AG04450 (cell line): ENCODE measurements at places on chromosomes 11 and 22.

DNA sequence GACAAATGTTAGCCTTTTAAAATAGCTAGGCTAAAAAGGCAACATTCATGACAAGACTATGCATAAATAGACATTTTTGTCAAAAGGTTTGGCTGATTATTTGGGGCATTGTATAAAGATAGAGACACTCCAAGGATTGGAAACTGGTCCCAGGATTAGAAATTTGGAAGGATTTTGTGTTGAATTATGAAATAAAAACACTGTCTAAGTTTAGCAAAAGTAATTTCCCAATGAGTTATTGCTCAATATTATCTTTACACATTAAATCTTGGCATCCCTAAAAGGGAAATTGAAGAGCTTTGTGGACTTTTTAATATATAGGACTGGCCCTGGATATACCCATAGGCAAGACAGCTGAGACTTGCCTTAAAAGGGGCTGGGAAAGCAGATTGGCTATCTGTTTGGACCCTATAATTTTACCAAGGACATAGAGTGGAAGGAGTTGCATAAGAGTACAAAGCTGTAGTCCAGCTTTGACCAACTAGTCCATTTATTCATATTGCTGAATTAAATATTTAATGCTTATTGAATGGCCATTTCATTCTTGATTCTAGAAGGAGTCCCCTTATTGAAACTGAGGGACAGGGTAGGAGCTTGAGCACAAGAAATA is 382.7 kb downstream of the METTL15 start:
- no peak for DNase-seq

GRCh38 chr11:34278693-34279297 is 79.0 kb downstream of the ABTB2 start:
- no peak for DNase-seq

DNA sequence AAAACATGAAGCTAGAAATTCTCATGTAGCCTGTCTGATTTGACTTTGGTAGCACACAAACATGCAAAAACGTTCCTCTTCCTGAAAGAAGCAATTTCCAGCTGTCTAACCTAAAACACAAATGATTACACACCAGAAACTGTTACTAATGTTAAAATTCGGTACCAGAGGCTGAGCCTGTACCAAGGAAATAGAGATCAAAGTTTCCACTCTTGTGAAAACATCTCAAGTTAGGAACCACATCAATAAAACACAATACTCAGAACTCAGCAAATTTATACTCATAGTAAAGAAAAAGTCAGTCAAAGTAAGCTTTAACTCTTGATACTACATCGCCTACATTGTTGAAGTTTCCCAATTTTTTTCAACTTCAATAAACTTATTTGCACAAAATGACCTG is 107.8 kb downstream of the FCHSD2 start:
- no peak for DNase-seq

GRCh38 chr11:45913514-45913913 is 4.2 kb downstream of the PEX16 start:
- DNase-seq, result no peak

GRCh38 chr11:102603091-102603490 is 22.0 kb downstream of the MMP20 start:
- peak; percentile 16 for DNase-seq

- no peak for DNase-seq
These were observed 10.5 kb downstream of the TSKU start for GRCh38 chr11:76793391-76794291.

DNA sequence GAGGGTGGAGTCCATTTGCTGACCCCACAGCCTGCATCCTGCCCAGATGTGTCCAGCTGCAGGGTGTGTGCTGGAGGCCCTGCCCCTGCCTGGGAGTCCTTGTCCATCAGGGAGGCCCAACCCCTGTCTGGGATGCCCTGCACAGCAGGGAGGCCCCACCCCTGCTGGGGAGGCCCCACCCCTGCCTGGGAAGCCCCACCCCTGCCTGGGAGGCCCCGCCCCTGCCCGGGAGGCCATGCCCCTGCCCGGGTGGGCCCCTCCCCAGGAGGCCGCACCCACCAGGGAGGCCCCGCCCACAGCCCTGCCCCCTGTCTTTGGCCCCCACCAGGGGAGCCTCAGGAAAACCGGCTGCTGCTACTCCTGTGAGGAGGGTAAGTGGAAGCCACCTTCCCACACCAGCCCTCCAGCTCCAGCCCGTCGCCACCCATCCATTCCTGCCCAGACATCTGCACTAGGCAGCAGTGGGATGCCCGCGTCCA is 37.2 kb downstream of the MUC5B start:
- no peak for DNase-seq

DNA sequence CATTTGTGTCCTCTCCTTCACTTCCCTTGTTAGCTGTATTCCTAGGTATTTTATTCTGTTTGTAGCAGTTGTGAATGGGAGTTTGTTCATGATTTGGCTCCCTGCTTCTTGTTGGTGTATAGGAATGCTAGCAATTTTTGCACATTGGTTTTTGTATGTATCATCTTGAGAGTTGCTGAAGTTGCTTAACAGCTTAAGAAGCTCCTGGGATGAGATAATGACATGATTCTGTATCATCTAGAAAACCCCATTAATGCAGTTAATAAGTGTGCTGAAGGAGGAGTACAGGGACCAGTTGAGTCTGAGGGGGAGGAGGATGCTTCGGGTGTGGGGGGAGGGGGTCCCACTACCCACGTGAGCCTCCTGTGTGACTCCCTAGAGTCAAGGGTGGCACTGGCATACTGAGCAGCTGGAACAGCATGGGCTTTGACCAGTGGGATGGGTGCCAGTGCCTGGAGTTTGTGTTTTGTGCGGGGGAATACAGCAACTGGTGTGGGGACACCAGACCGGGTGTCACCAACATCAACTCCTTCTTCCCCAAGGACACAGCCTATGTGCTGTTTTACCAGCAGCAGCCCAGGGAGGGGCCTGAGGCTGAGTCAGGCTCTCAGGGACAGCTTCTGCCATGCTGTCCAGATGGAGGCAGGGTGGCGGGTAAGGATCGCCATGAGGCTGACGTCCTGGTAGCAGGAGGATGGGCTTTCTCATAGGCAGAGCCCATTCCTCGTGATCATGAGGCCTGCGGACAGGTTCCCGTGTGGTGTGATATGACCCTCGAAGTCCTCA is 24.1 kb downstream of the USP35 start:
- no peak for DNase-seq

GRCh38 chr11:40826601-40827000 is 632.9 kb downstream of the LRRC4C start:
- no peak for DNase-seq

DNA sequence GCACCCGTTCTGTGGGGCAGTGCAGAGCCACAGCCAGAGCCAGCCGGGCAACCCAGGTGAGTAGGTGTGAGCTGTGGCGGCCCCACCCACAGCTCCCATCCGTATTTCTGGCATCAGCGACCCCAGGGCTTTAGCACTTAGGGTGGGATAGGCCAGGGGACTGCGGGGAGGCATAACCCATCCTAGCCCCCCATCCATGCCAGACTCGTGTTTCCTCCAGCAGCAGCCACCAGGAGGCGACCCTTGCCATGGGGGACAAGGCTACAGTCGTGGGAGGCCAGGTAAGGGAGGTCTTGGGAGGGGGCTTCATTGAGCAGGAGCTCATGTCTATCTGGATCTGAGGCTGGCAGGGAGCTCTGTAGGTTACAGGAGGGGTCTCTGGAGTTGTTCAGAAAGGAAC is 873 bp downstream of the OTOG start:
- no peak for DNase-seq

DNA sequence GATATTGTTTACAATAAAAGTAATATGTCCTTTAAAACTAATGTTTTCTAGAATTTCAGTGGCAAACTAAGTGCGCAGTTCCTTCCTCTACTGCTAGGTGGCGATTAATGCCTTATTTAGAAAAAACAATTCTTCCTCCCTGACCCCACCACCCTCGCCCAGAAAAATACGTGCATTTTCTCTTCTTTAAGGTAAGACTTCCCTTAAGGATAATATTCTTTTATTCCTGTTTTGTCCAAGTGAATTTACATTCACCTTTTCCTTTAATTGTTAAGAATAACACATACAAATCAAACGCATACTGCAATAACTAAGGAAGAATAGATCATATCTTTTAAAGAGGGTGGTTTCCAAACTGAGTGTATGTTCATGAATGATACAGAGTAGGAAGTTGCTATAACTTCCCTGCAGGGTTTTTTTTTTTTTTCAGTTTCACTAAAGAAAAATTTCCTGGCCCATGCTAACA is 17.0 kb upstream of the PSMA1 start:
- no peak for DNase-seq

DNA sequence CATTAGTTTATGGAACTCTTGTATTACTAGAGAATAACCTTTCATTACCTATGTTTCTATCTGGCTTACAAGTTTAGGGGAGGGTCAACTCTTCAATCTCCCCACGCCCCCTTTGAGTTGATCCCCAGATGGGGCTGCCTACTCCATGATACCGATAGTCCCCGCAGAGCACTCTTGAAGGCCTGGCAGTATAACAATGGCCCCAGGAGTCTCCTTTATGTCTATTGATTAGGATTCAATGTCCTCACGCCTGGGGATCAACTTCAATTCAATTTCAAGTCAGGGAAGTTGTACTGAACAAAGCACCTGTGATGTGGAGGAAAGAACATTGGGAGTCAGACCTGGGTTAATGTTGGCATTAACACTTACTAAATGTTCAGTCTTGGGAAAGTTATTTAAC is 520.2 kb downstream of the METTL15 start:
- DNase-seq, result no peak

DNA sequence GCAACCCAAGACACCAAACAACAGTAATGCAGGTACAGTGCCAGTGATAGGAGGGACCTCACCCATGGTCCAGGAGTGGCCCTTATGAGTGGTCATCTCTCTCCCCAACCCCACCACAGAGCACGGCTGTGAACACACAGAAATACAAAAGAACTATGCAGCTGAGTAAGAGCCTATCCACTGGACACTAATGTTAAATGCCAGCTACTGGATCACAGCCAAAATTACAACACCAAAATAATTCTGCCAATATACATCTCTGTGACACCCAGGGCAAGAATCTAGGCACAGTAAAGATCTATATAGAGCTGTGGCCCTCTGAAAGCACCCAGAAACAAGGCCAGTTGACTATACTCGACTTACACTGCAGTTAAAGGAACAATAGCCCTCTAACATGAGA is 22.8 kb upstream of the GPR83 start:
- no peak for DNase-seq

DNA sequence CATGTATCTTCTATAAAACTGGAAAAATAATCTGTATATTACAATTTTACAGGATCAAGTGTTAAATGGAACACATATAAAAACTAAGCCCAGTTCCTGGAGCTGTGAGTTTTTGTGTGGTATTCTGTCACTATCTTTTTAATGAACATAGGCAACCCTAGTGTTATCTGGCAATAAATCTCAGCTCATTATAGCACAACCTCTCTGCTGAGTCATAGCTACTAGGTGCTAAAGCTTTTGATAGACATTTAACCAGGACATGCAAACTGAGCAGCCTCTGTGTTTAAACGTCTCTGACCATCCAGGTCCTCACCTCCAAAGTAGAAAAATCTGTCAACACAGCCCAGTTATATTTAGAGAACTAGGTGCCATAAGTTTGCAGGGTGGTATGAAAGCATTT is 91.0 kb upstream of the CARD18 start:
- DNase-seq, result no peak

- DNase-seq, result no peak
These were observed 6.1 kb downstream of the CXCR5 start for GRCh38 chr11:118889797-118890196.

- DNase-seq, result no peak
These were observed 94.6 kb downstream of the C11orf58 start for GRCh38 chr11:16833026-16833425.

GRCh38 chr22:23402275-23403151 is 177.6 kb downstream of the IGLL1 start:
- no peak for DNase-seq

- DNase-seq, result no peak
These were observed 34.4 kb upstream of the TECTA start for GRCh38 chr11:121066623-121067022.

- DNase-seq, result no peak
These were observed 19.0 kb upstream of the OR9Q1 start for GRCh38 chr11:58004664-58005063.

DNA sequence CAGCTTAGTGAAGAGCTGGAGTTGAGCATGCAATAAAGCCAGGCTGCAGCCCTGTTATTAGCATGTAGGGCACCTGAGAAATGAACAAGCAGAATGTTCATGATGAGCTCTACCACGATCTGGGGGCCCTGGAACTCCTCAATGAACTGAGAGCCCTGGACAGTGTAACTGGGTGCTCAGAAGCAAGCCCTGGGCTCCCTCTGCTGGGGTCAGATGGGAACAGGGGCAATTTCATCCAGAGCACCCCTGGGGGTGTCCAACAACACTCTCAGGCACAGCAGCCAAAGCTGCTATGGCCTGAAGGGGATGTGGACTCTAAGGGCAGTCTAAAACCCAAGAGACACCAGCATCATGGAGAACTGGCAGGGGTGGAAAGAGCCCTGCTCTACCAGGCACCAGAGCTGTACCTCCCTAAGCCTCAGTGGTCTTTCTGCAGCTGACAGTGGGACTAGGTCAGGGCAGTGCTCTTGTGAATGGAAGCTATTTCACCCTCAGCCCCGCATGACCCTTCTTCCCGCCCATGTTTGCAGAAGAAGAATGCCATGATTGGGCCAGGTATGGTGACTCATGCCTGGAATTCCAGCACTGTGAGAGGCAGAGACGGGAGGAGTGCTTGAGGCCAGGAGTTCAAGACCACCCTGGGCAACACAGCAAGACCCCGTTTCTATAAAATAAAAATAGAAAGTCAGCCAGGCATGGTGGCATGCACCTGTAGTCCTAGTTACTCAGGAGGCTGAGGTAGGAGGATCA is 28.9 kb downstream of the THOC5 start:
- DNase-seq, result no peak

DNA sequence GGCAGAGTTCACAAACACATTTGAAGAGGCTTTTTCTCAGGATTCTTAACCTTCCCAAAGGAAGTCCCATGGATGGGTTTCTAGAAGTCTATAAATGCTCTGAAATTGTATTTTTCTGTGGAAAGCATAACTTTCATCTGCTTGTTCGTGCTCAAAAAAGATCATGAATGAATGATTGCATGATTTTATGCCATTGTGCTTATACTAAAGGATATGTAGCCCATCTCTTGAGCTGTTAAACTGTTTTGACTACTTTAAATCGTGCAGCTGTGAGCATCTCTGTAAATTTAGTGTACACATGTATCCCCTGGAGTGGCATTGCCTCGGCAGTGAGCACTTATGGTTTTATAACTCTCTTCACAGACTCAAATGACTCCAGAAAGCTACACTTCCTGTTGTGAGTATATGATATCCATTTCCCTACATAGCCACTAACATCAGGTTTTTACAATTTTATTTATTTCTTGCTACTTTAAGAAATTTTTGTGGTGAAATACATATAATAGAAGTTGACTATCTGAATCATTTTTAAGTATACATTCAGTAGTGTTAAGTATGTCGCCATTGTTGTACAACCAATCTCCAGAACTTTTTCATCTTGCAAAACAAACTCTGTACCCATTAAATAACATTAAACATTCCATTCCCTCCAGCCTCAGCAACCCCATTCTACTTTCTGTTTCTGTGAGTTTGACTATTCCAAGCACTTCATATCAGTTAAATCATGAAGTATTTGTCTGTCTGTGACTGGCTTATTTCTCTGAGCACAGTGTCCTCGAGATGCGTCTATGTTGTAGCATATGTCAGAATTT is 8.0 kb downstream of the NEAT1 start:
- no peak for DNase-seq
